ENCODE measurements at places on chromosomes 4 and X. TPM values are rescaled to one million over a fixed set of nuclear protein-coding genes. Genes with fewer than 3 reads are reported as not detected.

DNA sequence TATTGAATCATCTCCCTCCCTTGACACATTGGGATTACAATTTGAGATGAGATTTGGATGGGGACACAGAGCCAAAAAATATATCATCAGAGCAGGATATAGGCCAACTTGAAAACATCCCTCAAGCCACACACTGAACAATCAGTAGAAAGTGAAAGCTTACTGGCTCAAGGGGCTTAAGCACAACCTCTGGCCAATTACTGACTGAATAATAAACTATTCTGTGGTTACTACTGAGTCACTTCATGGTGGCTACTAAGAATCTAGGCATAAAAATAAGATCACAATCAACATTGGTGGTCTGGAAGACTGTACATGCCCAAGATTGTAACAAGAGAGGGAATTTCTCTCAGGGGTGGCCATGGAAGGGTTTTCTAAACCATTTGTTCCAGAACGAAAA, 27.4 kb upstream of the GPR174 start:
- DNase-seq: no peak

DNA sequence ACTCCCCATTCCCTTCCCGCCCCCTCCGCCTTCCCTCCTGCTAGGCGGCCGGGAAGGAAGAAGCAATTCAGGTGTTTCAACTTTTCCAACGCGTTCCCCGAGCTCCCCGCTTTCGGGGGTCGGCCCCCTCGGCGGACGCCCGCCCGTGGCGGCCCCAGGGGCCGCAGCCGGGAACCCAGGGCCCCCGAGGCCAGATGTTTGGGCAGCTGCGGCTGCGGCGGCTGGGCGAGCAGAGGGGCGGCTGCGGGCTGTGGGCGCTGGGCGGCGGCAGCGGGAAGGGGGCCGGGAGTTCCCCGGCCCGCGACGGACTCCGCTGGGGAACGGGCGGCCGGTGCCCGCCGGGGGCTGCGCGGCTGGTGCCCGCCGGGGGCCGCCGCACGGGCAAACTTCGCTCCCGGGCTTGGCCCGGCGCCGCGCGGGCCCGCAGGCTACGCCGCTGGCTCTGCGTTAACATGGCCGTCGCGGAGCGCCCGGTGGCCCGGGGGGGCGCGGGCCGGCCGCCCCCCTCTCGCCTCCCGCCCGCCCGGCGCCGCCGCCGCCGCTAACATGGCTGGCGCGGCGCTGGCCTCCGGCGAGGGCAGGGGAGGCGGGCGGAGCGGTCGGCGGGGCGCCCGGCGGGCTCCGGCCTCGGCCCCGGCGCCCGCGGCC, 510 bp downstream of the HMGB3 start:
- no peak for DNase-seq

- DNase-seq: no peak
Measured at GRCh38 chr4:164023214-164023613, 528.7 kb downstream of the TMA16 start.

Gene TCEANC
- total RNA-seq: 0.75 TPM

Gene QRFPR
- total RNA-seq: 0.20 TPM

Gene EDA
- total RNA-seq: 1.1 TPM

Gene MAGEB16
- not detected for total RNA-seq

Gene PDGFRA
- total RNA-seq: 0.07 TPM

- no peak for DNase-seq
Measured at GRCh38 chrX:139202742-139203420, 327.7 kb upstream of the F9 start.

DNA sequence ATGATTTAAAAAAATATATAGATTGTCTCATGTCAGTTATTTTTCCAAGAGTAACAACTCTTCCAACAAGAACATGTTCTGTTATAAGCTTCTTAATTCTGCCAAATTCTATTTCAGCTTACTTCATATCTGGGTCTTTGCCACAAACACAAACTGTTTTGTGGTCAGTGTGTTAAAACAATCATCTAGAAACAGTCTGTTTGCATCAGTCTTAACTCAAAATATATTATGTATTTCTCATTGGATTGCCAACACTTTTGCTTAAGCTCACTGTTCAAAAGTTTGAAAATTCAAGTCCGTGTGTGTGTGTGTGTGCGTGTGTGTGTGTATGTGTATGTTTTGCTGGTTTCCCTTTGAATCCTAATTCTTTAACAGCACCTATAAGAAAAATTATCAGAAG, 752.3 kb upstream of the NDST4 start:
- no peak for DNase-seq

Gene PNMA6F
- not detected for total RNA-seq

DNA sequence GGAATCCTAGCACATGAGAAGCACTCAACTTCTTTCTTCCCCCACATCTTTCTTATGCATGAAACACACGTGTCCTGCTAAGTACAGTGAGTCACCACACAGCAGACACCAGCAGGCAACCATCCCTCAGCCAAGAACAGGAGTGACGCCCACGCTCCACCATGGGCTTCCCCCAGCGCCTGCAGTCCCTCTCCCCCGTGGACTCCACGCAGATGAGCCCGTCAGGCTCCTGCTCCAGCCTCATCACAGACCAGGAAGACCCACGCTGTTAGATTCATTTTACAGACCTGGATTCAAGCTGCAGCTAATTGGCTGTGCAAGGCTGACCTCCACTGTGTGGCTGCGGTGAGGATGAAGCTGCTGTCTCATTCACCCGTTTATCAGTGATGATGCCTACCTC, 16.7 kb downstream of the HMX1 start:
- DNase-seq: no peak

DNA sequence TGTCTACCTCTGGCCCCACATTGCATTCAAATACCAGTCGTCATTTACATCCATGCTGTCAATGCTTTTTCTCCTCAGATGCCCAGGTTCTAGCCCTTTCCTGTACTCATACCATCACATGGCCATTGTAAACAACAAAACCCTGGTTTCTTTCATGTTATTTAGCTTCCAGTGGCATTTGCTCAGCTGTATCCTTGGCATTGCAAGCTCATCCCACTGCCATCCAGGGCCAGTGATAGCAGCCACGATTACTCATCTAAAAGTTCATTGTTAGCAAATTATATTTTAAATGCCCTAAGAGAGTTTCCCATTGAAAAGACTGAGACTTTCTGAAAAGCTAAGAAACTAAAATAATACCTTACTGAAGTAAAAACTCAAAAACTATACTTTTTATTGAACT, 34.0 kb downstream of the VEGFC start:
- no peak for DNase-seq

Gene TMEM255A
- 0.07 TPM for total RNA-seq

Gene DMRTC1B
- not detected for total RNA-seq

DNA sequence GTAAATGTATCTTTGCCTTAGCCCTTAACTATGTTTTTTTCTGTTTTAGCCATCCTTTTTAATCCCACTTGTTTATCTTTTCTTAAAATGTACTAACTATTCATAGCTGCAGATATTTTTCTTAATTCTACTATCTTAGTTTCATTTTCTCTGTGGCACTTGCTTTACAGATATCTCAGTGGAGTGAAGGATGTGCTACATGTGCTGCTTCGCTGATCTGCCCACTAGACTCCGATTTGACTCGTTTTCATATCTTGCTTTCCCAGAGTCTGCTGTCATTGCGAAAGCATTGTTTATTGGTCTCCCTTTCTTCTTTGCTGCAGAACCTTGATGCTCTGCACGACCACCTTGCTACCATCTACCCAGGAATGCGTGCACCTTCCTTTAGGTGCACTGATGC, 30.6 kb downstream of the GUCY1B1 start:
- DNase-seq: no peak

Gene OTC
- not detected for total RNA-seq

Gene KCTD8
- total RNA-seq: 0.18 TPM

Gene MGAT4D
- total RNA-seq: not detected

GRCh38 chr4:176970853-176971252, 178.1 kb upstream of the VEGFC start:
- DNase-seq: no peak

- DNase-seq: no peak
Measured at GRCh38 chrX:78822157-78822690, 74.7 kb downstream of the LPAR4 start.

Gene GLRA2
- not detected for total RNA-seq
